Activated naive CD4-positive, alpha-beta T cell treated with anti-CD3 and anti-CD28 coated beads, Interleukin-2, amount 50 U/mL, for 16 hours (primary cell): ENCODE measurements at places on chromosomes 13 and 19.

- DNase-seq = peak; percentile 58
Observed at GRCh38 chr19:958967-959855, 24.9 kb upstream of the WDR18 start.

- no peak for DNase-seq
Observed at GRCh38 chr13:99352351-99353245, 45.4 kb upstream of the GPR183 start.

GRCh38 chr13:27926644-27927434, 7.0 kb downstream of the PDX1 start:
- DNase-seq = no peak

DNA sequence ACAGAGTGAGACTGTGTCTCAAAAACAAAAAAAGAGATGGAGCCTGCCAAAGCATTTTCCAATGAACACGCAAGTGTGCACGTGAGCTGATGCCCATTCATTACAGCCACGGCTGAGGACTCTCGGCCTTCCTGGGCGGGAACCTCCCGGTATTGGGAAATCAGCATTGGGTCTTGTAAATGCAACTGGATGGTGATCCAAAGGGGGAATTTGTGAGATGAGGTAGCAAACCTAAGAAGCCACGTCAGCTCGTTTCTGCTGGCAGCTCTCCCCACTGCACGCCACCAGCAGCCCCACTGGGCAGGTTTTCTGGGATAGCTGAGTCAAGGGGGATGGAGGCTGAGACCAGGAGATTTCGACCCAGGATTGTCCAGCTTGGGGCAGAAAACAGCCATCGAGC, 11.5 kb downstream of the C13orf46 start:
- no peak for DNase-seq

GRCh38 chr13:31859571-31859970, 120.2 kb downstream of the RXFP2 start:
- no peak for DNase-seq

GRCh38 chr13:37070145-37070695, 10.7 kb upstream of the SUPT20H start:
- no peak for DNase-seq

GRCh38 chr13:33383724-33384577, 98.4 kb upstream of the STARD13 start:
- DNase-seq = no peak
